ENCODE measurements at places on chromosomes 16 and 17.

DNA sequence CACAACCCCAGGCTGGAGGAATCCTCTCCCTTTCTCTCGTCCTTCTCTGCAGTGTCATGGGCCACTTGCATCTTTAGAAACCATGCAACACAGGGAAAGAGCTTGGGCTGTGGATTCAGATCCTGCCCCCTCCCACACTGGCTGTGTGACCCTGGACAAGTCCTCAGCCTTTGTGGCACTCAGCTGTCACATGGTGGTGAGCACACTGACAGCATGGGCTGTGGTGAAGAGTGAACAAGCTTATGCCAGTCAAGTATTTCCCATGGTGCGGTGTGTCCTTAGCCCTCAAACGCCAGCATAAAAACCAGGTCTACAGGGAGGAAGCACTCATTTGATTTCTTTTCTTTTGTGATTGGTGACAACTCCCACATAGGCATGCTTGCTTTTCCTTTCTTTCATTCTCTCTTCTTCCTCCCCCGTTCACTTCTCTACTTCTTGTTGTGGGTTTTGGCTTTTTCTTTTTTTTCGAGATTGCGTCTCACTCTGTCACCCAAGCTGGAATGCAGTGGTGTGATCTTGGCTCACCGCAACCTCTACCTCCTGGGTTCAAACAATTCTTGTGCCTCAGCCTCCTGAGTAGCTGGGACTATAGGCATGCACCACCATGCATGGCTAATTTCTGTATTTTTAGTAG is 314.2 kb downstream of the CPPED1 start:
- no peak for DNase-seq

GRCh38 chr16:54411544-54411943 is 125.0 kb upstream of the IRX3 start:
- no peak for DNase-seq

DNA sequence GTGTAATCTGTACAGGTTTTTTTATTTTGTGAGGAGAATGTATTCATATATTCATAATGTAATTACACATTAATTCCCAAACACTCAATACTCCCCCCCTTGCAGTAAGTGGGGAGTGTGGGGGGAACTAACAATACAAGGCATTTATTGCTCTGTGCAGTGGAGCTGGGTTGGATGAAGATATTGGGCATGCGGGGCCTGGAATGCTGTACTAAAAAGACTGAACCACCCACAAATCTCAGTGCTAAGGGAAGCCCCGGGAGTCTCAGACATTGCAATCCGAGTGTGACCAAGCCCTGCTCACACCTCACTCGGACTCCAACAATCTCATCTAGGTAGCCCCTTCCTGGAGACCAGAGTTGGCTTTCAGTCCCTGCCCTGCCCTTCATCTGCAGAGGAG is 6.0 kb downstream of the PLLP start:
- DNase-seq, result no peak

DNA sequence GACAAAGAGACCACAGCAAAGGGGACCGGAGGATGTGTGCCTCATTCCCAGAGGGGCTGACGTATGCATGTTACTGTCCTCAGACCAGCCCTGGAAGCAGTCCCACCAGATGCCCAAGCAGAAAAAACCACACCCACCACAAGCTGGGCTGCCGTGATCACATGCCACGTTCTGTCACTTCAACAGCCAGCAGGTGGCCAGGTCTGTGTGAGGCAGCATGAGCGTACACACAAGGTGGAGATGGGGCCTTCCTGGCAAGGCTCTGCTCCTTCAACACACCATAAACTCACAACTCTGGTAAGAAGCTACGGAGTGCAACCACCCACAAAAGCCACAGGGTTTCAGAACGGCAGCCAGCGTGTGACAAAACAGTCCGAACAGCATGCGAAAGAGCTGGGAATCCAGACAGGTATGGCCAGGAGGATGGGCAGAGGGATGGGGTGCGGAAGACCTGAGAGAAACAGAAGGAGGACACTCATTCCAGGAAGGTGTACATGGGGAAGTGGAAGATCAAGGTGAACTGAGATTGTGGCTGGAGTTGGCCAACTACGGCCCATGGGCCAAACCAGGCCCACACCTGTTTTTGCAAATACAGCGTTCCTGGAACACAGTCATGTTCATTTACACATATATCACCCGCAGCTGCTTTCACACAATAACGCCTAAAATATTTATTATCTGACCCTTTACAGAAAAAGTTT is 27.9 kb downstream of the MBTPS1 start:
- peak; percentile 42 for DNase-seq

- no peak for DNase-seq
These were observed 127.7 kb upstream of the ADAMTS18 start for GRCh38 chr16:77562497-77562896.

DNA sequence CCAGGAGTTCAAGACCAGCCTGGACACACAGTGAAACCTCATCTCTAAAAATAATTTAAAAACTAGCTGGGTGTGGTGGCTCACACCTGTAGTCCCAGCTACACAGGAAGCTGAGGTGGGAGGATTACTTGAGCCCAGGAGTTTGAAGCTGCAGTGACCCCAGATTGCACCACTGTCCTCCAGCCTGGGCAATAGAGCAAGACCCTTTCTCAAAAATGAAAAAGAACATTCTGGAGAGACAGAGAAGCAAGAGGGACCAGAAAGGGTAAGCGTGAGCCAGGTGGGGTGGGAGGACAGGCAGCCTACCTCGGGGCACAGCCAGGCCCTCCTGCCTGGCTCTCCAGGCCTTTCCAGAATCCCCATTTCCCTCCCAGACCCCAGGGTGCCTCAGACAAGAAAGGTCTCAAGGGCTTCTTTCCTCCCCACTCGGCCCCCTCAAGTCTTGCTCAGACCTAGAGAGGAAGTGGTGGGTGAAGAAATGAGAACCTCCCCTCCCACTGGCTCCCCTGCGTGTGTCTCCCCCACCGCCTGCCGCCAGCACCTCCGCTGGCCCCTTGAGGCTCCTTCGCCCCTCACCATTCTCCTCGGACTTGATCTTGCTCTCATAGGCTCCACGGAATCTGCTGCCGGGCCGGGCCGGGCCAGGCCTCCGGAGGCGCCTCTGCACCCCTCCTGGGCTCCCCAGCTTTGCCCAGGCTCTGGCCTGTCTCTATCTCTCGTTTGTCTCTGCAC is 503 bp downstream of the C16orf54 start:
- DNase-seq, result peak; percentile 60

GRCh38 chr17:40443196-40443987 is at the start of gene IGFBP4:
Gene IGFBP4 (plus strand): TSS chr17:40443450. CDS start chr17:40443736, 286 bp downstream.
- DNase-seq, result peak; percentile 74

DNA sequence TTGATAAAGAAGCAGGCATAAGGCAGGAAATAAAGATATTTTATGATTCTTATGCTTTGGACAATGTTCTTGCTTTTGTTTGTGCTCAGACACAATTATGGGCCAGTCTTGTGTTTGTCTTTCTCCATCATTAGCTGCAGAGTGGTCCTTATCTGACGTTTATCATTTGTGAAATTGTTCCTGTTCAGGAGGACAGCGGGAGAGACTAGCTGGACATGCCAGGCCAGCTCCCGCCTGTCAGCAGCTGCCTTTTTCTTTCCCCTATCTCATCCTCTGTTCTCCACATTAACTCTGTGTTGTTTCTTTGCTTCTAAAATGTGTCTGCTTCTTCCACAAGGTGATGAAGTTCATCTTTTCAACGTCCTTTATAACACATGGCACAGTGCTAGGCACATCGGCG is 333.5 kb downstream of the NPIPA8 start:
- DNase-seq, result no peak

GRCh38 chr17:51391982-51392654 is 131.8 kb downstream of the UTP18 start:
- no peak for DNase-seq

- no peak for DNase-seq
These were observed 44.9 kb upstream of the CNEP1R1 start for GRCh38 chr16:49980166-49980565.

DNA sequence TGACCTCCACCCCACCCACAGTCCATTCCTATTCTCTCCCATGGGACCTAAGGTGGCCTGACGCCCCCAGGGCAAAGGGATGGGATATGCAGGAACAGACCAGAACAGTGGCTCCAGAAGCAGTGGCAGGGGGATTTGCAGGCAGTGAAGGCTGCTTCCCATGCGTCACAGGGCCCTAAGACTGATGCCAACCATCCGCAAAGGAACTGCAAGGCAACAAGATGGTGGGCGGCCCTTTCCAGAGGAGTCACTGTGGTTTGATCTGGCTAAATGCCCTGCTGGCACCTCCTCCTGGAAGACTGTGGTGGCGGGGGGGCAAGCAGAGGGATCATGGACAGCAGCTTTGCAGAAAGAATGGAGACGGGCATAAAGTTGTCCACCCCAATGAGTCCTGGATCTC is 4.4 kb upstream of the SLC39A11 start:
- no peak for DNase-seq

GRCh38 chr17:77915594-77916021 is 42.9 kb upstream of the TNRC6C start:
- DNase-seq, result no peak

DNA sequence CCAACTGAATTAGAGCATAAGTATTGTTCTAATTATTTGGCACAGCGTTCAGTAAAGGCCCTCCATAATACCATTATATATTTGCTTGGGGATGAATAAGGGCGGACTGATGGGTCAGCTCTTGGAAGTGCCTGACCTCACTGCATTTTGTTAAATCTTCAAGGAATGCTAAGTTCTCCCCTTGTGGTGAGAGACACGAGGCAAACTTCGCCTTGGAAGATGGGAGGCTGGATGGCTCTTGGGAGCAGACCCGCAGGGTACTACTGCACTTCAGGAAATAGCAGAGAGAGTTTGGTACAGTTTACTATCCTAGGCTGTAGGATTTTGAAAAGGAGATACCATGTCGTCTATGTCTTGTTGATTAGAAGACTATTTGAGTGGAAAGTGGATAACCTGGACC is 87.0 kb upstream of the RPRML start:
- DNase-seq, result no peak

- DNase-seq, result no peak
These were observed 467.0 kb upstream of the C16orf82 start for GRCh38 chr16:26599785-26600104.

DNA sequence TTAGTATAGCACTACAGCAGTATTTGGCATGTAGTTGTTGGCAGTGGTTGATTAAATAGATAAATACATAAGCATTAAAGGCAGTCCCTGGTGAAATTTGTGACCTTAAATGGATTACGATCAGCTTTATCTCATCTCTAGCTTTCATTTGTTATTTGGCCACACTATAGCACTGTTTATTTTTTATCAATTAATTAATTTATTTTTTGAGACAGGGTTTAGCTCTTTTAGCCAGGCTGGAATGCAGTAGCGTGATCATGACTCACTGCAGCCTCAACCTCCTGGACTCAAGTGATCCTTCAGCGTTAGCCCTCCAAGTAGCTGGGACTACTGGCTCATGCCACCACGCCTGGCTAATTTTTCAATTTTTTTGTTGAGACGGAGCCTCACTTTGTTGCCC is 18.7 kb upstream of the ARHGAP17 start:
- no peak for DNase-seq

- peak; percentile 74 for DNase-seq
These were observed 55.1 kb upstream of the CCL2 start for GRCh38 chr17:34199932-34200534.

DNA sequence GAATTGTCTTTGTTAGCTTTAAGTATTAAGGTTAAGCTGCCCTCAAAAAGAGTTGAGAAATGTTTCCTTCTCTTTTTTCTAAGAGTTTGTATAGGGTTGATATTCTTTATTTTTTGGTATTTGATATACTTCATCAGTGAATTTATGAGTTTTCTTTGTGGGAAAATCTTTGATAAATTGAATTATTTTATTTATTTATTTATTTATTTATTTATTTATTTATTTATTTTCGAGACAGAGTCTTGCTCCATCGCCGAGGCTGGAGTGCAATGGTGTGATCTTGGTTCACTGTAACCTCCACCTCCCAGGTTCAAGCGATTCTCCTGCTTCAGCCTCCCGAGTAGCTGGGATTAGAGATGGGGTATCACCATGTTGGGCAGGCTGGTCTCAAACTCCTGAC is 19.9 kb downstream of the TEFM start:
- DNase-seq, result no peak

DNA sequence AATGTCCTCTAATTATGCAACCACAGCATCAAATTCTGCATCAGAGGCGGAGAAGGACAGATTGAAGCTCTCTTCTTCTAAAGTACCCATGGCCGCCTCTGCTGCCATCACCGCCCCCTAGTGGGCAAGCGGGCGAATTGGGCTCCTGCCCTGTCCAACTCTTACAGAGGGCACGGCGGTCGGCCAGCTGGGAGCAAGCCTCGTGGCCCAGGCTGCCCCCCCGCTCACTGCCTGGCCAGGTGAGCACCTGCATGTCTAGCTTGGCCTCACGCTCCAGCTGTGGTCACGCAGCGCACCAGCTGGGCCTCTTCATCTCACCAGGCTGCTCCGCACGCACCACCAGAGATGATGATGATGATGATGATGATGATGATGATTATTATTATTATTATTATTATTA is 146.1 kb upstream of the TOM1L1 start:
- DNase-seq, result no peak

Measured in stimulated activated CD4-positive, alpha-beta T cell treated with anti-CD3 and anti-CD28 coated beads, Interleukin-2, amount 100 ng/mL, for 24 hours (primary cell).